ENCODE measurements at places on chromosomes 5 and 9.

DNA sequence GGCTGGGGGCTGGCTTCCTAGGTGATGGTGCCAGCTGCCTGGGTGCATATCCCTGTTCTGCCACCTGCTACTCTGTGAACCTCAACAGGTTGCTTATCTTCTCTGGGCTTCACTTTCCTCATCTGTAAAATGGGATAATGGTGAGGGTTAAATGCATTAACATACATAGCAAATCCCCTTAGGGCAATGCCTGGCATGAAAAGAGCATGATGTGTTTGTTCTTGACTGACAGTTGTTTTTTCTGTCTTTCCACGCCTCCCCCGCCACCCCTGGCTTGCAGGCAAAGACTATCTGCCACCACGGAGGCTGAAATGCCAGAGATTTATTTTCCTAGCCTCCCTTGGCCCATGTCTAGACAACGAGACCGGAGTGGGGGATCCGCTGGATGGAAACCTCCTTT is 280.5 kb downstream of the NSG2 start:
- DNase-seq = no peak

GRCh38 chr9:125949703-125950460 is 202.7 kb downstream of the PBX3 start:
- DNase-seq = no peak

DNA sequence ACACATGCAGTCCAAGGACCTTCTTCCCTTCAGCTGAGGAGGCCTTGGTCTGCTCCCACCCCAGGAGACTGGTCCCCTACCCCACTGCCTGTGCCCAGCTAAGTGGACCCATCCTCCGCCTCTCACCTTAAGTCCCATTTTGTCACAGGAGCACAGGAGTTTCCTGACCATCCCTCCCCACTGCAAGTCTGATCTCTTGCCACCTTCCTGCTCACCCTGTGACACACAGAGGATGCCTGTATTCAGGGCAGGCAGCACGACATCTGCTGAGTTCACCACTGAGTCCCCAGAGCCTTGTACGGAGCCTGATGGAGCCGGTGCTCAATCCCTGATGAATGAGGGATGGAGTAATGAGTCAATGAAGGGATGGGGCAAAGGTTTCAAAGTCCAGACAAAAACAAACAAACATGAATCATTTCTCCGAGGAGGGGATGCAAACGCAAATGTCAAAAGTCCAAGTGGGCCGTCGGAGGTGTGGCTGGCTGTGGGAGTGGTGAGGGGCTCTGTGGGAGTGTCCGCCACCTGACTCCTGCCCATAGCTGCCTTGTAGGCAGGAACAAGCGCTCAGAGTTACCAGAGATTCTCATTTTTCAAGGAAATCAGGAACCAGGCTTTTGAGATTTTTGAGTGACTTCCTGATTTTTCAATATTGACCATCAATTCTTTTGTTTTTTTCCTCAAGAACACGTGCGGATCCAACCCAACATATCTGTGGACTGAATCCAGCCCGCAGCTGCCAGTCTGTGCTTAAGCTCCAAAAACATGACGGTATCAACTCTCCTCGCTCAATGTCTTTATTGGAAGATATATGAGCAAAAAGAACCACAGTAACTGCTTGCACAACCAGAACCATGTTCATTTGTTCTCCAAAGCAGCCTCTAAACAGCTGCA is 4.4 kb downstream of the RAPGEF1 start:
- DNase-seq = no peak

GRCh38 chr9:84857211-84857610 is 187.7 kb downstream of the NTRK2 start:
- no peak for DNase-seq

- no peak for DNase-seq
Measured at GRCh38 chr5:108753877-108754276, 6.2 kb downstream of the FER start.

DNA sequence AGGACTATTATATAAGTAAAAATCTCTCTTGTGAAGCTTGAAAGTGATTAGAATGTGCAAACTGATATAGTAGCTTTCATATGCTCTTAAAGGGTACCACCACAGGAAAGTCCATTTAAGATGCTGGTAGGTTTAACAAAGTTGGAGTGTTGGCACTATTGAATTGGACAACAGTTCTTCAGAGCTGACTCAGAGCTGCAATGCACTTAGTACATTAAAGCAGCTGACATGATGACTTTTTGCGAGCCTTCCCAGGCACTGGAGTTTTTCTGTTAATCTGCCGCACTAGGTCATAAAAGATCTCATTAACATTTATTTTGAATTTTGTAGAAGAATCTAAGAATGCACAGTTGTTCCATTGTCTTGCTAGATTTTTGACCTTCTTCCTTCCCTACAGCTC is 243.8 kb downstream of the ADAMTSL1 start:
- DNase-seq = no peak

DNA sequence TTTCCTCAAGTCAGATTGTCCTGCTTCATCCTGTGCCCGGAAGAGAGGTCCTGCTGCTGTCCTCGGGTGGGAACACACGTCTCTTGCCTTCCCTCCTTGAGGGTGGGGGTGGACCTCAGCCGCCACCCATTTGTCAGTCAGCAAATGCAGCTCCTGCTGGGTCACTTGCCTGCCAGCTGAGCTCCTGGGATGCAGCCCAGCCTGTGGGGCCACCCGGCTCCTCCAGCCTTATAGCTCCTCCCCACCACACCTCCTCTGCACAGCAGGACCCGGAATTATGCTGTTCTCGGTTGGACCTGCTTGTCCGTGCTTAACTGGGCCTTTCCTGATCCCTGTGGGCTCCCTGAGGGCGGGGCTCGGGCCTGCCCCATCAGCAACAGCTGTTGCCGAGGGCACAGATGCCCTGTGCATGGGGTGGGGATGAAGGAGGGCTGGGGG is 52.7 kb downstream of the RXRA start:
- DNase-seq = no peak

GRCh38 chr5:157665467-157666070 is 5.8 kb upstream of the C5orf52 start:
- DNase-seq = no peak

- peak; percentile 37 for DNase-seq
Measured at GRCh38 chr9:84697509-84698114, 28.1 kb downstream of the NTRK2 start.

DNA sequence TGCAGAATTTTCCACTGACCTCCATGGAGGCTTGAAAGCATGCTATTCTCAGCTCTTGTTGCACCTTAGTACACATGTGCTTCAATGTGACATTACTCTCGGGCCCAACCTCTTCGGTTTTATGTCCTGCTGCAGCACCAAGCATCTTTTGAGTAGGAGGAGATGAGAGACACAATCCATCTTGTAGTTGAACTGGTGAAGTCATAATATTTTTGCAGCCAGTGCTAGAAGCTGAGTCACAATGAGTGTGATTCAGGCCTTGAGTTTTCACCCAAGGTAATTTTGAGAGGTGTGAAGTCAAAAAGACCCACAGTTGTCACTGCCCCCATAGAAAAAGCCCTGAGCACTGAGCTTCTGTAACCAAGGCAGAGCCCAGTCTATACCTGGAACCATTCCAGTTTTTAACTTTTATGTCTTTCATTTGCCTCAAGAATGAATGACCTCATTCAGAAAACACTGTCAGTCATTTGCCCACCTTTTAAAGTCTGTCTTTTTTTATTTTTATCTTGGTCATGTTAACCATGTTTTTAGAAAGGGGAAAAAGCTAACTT is 117.7 kb downstream of the ZNF462 start:
- DNase-seq = no peak

- no peak for DNase-seq
Measured at GRCh38 chr5:69528035-69528434, 32.0 kb upstream of the GTF2H2C start.

DNA sequence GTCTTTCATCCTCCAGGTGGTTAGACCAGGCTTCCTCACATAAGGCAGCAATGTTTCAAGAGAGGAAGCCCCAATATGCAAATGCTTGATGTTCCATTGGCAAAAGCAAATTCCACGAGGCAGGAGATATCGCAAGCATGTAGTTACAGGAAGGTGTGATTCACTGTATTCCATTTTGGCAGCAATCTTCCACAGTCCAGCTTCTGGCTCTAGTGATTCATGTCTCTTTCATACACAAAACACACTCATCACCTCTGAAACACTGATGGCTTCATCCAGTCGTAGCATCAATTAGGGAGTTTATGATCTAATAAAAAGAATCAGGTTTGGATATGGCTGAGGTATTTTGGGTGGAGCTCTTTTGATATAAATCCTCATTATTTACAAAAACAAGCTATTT is 552.2 kb upstream of the RIOK2 start:
- DNase-seq = no peak

- no peak for DNase-seq
Measured at GRCh38 chr9:127785023-127785932, 556 bp upstream of the CDK9 start.

- DNase-seq = no peak
Measured at GRCh38 chr5:66021585-66021984, 95.2 kb downstream of the ERBIN start.

GRCh38 chr9:34338665-34339385 is 9.5 kb downstream of the NUDT2 start:
- no peak for DNase-seq

GRCh38 chr5:124614836-124615385 is 131.5 kb downstream of the ZNF608 start:
- no peak for DNase-seq

DNA sequence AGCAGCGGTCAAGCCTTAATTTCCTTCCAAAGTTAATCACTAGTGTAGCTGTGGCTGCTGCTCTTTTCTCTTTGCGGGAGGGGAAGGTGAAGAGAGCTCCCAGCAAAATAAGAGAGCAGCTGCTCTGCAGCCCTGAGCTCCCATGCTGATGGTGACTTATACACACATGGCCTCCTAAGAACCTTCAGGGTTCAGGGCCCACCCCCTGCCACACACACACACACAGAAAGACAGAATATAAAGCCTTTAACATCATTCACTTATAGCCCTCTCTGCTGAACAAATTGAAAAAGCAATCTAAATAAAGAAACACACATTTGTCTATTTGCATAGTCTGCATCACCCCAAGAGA is 43.6 kb downstream of the GAS1 start:
- DNase-seq = no peak

DNA sequence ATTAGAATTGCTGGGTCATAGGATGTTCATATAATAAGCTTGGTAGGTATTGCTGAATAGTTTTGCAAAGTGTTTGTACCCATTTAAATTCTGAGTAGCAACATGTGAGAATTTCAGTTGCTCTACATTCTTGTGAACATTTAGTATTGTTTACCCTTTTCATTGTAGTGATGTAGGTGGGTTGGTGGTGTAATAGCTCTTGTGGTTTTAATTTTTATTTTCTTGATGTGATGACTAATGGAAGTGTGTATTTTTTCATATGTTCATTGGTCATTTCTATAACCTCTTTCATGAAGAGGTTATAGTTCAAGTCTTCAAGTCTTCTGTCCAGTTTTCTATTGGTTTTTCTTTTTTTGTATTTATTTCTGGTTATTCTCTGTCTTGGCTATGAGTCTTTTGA is 34.4 kb downstream of the RASA1 start:
- DNase-seq = no peak

GRCh38 chr9:127773981-127774380 is 4.5 kb downstream of the SH2D3C start:
- no peak for DNase-seq
